ENCODE measurements at places on chromosomes 2 and 18.

GRCh38 chr2:23323917-23324680 lies 60.9 kb upstream of the KLHL29 start:
- no peaks in the 10 kb centered on the region for H3K4me1 ChIP-seq
- no peak overlapping the region for H3K27ac ChIP-seq
- H3K4me3 ChIP-seq: no peak overlapping the region
- no peaks in the 10 kb centered on the region for H3K36me3 ChIP-seq

DNA sequence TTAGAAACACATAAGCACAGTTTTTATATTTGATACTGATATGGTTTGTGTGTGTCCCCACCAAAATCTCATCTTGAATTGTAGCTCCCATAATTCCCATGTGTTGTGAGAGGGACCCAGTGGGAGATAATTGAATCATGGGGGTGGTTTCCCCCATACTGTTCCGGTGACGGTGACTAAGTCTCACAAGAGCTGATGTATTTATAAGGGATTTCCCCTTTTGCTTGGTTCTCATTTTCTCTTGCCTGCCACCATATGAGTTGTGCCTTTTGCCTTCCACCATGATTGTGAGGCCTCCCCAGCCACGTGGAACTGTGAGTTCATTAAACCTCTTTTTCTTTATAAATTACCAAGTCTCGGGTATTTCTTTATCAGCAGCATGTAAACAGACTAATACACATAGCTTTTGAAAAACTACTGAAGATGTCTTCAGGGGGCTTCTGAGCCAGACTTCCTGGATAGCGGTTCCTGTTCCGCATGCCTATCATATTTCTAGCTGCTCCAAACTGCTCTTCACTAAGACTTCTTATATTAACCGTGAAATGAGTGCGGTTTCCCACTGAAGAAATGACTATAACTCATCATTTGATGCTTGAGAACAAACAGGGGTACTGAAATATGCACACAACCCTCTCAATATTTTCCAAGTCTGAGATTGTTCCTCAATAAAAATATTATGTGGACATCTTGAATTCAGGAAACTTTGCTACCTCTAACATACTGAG lies 75.8 kb downstream of the SPHKAP start:
- no peaks in the 10 kb centered on the region for H3K4me1 ChIP-seq
- H3K27ac ChIP-seq: no peak overlapping the region
- DNase-seq: no peak
- no peaks in the 10 kb centered on the region for H3K36me3 ChIP-seq

GRCh38 chr18:44149706-44150105 lies 531.0 kb upstream of the SETBP1 start:
- H3K36me3 ChIP-seq: no peaks in the 10 kb centered on the region
- DNase-seq: no peak
- H3K4me1 ChIP-seq: no peaks in the 10 kb centered on the region
- H3K27me3 ChIP-seq: no peaks in the 10 kb centered on the region

GRCh38 chr2:238235331-238235732 lies 4.5 kb downstream of the HES6 start:
- peaks cover 38% of the 10 kb centered on the region for H3K27me3 ChIP-seq
- peak overlapping the region; percentile 26 for H3K4me3 ChIP-seq
- no peak for DNase-seq

DNA sequence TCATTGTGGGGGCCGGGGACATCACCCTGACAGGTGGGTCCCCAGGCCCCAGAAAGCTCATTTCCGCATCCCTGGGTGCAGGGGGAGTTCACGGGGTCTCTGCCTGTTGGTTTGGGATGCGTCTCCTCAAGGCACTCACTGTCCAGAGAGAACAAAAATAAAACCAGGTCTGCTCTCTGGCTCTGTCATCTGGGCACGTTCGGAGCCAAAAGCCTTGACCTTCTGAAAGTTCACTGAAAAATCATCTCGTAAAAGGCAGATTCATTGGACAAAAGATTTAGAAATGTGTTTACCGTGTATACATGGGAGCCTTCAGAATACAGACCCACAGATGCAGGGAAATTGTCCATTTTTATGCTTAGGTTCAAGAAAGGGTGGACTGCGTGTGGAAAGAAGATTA lies 26.6 kb downstream of the MLPH start:
- H3K27me3 ChIP-seq: no peaks in the 10 kb centered on the region
- no peak overlapping the region for H3K27ac ChIP-seq
- H3K36me3 ChIP-seq: no peaks in the 10 kb centered on the region
- no peaks in the 10 kb centered on the region for H3K4me1 ChIP-seq

GRCh38 chr2:48529676-48530032 lies 300 bp upstream of the STON1 start:
- H3K4me3 ChIP-seq: peak overlapping the region; percentile 73
- H3K36me3 ChIP-seq: peaks cover 4% of the 10 kb centered on the region
- H3K27ac ChIP-seq: peak overlapping the region; percentile 52
- DNase-seq: peak; percentile 41

DNA sequence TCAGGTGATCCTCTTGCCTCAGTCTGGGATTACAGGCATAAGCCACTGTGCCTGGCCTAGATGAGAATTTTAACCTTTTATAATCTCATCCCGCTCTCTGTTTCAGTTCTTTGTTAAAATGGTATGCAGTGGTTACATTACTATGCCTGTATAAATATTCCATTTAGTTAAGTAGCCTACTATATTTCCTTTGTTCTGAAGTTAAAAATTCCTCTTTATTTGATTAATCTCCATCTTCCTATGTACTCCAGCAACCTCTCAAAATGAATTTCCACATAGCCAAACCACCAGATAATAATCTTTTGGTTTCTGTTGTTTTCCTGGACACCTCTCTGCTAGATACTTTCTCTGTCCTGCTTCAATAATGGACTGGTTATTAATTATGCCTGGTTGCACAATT lies 15.8 kb downstream of the RAB10 start:
- H3K27me3 ChIP-seq: no peaks in the 10 kb centered on the region
- peaks cover 30% of the 10 kb centered on the region for H3K36me3 ChIP-seq
- H3K4me3 ChIP-seq: no peak overlapping the region
- DNase-seq: no peak
